Brain microvascular endothelial cell (primary cell): ENCODE measurements at places on chromosomes 1 and 21.

DNA sequence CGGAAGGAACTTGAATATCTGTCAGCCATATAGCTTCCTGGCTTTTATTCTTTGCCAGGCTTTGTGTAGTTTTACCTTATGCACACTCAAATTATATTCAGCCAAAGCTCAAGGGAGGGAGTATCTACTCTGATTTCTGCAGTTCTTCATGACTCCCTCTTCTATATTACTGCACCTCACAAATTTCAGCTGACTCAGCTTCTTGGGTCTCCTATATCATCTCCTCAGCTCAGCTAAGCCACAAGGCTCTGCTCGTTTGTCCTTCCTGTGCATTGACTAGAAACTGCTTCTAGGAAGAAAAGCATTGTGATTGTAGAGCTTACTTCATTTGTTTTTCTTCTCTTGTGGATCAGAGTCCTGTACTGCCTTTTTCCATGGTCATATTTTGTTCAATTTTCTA is 37.4 kb downstream of the BTBD8 start:
- DNase-seq, result no peak

DNA sequence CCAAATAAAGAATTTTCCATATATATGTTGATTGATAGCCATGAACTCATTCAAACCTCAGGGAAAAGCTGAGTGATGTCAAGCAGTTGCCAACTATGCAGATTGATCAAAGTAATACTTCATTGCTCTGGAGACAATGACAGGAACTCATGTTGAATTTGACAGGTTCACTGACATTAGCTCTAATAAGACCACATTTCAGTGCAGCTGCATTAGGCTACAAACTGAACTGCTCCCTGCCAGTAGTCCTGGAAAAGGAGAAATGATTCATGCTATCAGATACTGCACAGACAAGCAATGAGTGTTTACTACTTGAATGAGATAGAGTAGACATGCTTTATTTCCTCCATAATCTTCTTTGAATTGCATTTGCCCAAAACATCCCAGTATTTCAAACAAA is 948.4 kb downstream of the MRPL39 start:
- DNase-seq, result no peak

- DNase-seq, result no peak
These were observed 115.1 kb downstream of the TOMM20 start for GRCh38 chr1:235013512-235013911.

DNA sequence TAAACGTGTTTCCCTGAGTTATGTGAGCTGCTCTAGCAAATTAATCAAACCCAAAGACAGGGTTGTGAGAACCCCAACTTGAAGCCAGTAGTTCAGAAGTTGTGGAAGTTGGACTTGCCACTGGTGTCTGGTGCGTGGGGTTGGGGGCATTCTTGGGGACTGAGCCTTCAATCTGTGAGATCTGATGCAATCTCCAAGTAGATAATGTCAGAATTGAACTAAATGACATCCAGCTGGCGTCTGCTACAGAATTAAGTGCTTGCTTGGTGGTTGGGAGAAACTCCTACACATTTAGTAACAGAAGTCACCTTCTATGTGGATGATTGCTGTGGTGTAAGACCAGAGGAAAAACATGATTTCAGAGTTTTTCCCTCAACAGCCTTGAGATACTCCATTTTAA is 207.4 kb downstream of the FGGY start:
- DNase-seq, result no peak

GRCh38 chr21:44090325-44090724 is 16.9 kb upstream of the PWP2 start:
- no peak for DNase-seq

- DNase-seq, result peak; percentile 87
These were observed 14.0 kb upstream of the TBX15 start for GRCh38 chr1:119002028-119002686.

- DNase-seq, result no peak
These were observed 683 bp downstream of the PPOX start for GRCh38 chr1:161166669-161167548.

DNA sequence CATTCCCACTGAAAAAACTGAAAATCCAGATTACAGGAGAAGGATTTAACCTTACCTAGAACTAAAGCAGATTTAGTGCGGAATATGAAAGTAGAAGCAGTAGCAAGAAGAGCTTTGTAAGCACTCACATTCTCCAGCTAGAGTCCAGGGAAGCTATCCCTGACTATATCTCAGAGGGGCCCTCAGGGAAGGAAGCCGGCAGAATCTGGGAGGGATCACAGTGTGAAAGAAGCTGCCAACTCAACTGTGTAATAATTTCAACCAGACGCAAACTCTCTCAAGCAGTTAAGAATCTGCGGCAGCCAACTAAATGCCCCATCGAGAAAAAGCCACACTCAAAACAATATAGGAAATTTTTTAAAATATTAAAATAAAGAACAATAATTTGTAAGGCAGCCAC is 163.8 kb downstream of the EIF4G3 start:
- DNase-seq, result no peak

DNA sequence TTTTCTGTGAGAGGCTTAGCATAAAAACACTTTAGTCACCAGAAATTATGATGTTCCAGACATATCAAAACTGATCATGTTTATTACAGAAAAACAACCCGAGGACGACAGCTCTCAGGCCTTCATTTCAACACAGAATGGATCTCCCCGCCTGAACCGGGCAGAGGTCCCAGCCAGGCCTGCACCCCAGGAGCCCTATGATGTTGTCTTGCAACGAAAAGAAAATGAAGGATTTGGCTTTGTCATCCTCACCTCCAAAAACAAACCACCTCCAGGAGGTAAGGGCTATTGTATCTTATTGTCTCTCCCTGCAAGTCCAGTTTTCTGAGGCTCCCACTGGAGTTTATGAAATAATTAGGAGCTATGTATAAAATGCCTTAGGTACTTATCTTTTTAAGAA is 105.5 kb downstream of the PHTF1 start:
- no peak for DNase-seq

GRCh38 chr1:109201123-109201703 is 12.5 kb upstream of the SARS1 start:
- DNase-seq, result peak; percentile 95

DNA sequence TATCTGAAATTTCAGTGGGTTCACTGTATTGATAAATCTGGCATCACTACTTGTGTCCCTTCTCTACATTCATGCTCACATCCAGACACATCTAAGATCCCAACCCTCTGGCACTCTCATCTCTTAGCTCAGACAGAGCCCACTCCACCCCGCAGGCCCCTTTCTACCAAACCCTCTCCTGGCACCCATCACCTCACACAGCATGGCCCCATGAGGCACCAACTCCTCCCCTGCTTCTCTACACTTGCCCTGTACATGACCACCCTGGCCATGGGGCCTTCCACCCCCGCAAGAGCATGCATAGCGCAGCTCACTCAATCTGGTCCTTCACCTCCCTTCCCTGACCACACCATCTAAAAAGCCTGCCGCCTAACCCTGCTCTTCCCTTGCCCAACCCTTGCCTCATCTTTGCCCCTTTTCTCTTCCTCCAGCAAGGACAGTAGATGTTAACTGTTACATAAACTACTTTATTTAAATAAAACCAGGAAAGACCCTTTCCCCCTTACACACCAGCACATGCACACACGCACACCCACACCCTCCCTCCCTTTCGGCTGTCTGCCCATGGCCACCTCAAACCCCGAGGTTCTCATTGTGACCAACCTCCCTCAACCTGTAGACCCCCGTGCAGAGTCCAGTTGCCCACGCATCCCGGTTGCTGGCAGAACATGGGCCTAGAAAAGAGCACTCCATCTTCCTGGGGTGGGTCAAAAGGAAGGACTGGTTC is 15.6 kb downstream of the SH3BP5L start:
- DNase-seq, result no peak

DNA sequence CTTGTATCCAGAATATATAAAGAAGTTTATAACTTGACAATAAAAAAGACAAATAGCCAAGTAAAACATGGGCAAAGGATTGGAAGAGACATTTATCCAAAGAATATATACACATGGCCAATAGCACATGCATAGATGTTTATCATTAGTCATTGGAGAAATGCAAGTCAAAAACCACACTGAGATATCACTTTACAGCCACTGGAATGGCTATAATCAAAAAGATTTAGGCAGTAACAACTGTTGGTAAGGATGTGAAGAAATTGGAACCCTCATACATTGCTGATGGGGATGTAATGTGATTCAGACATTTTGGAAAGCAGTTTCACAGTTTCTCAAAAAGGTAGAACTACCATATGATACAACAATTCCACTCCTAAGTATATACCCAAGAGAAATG is 51.1 kb downstream of the SLC44A5 start:
- DNase-seq, result no peak

- no peak for DNase-seq
These were observed 26.2 kb upstream of the UHMK1 start for GRCh38 chr1:162471290-162471853.

GRCh38 chr1:201294876-201295275 is 11.6 kb downstream of the PKP1 start:
- DNase-seq, result no peak

DNA sequence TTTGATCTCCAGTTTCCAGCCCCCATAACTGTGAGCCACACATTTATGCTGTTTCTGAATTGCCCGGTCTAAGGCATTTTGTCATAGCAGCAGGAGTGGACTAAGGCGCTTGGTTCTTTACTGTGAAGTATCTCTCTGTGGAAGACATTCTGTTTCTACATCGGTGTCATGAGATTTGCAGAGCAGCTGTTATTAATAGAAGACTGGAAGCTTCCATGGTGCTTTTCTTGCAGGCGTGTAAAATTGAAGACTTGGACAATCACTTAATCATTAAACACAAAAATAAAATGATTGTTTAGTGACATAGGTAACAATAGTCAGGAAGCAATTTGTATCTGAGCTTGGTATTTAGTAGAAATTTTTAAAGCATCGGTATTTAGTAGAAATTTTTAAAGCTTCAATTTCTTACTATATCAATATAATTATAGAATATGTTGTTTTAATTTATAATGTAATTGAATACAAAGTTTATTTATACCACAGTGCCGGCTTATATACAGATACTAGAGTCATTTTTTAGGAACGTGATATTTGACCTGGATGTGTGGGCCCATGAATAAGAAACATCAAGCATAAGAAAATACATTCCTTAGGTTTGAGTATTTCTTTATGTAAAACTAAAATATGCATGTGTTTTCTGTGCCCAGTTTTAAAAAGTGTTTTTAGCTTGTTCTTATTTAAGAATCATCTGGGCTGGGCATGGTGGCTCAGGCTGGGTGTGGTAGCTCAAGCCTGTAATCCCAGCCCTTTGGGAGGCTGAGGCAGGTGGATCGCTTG is 60.6 kb upstream of the COL6A1 start:
- DNase-seq, result no peak

- DNase-seq, result no peak
These were observed 53.1 kb upstream of the CD5L start for GRCh38 chr1:157894613-157895165.

DNA sequence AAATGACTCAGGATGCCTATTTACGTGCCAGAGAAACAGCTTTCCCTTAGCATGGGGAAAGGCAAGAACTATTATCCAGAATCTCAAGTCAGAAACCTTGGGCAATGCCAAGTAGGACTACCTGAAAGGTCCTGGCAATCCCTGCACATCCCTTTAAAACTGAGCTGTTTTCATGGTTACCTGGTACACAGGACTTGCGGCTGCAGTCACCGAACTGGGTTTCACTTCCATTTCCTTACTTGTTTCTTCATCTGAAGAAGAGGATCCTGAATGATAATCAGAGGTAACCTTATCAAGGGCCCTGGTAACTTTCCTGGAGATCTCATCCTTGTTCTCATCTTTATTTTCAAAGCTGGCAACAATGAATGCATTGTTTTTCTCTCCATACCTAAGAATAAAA is 14.3 kb downstream of the BTG3 start:
- no peak for DNase-seq

DNA sequence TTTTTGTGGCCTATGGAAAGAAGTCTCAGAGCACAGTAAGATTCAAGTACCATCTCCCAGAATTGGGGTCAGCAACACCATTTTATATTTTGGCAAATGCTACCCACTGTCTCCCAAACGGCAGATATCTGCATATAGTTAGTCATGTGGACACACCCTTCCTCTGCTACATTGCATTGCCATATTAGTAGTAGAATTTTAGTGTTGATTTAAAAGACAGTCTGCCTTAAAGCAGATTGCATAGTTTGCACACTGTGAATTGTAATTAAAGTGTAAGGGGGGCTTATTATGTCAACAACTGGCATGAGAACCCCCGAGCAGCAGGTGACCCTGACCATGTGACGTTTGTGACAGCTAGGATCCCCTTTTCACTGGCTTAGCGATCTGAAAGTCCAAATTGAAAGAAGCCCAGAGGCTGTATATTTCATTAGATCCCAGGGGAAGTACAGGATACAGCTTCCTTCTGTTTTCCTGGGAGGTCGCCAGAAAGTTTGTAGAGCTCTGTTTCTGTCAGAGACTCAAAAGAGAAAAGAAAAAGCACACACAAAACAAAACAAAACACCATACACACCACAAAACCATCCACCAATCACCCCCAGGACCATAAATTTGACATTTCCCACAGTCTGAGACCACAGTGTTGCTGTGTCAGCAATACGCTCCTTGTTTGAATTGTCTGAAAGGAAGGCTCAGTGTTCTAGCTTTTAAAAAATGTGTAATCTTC is 172.4 kb downstream of the NFIA start:
- peak; percentile 39 for DNase-seq

DNA sequence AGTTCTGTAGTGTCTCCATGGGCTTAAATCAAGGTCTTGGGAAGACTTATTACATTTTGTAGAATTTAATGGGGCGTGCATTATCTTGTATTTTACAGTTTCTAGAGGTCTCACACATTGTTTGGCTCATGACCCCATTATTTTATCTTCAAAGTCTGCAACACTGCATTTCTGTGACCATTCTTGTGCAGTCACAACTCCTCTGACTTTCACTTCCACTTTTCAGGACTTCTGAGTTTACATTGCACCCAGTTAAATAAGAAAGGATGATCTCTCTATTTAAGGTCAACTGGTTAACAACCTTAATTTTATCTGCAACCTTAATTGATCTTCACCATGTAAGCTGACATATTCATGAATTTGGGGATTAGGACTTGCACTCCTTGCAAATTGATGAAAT is 1186.6 kb downstream of the MRPL39 start:
- DNase-seq, result no peak

DNA sequence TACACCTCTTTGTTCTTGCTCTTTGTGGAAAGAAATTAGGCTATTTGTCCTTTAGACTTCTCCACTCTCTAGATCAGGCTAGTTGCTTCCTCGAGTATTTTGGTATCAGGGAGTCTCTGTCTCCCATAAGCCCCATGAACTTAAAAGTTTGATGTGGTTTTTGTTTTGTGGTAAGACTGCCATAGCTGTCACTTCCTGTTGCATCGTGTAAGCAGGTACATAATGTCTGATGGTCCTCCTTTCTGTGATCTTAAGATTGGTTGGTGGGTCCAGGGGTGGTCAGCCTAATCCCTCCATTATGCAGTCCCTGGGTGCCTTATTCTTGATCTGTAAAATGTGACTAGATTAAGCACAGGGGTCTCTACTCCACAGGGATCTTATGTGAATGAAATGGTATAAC is 23.1 kb downstream of the CD53 start:
- no peak for DNase-seq

- peak; percentile 21 for DNase-seq
These were observed 436.5 kb upstream of the VAMP3 start for GRCh38 chr1:7334475-7335035.

DNA sequence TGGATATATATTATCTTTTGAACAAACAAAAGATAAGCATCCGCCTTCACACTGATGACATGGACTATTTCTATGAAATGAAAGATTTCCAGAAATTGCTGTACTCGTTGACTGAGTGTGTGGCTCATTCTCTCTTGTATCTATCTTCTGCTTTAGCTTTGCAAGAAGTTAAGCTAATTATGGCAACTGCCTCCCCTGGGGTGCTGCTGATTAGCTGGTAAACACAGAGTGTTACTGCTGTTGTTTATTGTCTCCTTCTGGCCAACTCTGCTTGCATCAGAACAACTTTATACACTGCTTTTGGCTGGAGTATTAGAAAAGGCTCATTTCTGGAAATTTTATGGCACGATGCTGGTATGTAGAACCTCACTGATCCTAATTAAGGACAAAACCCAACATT is 95.6 kb upstream of the SNX7 start:
- no peak for DNase-seq
